NCI-H1048 (cell line): ENCODE measurements at places on chromosomes 3 and 15.

DNA sequence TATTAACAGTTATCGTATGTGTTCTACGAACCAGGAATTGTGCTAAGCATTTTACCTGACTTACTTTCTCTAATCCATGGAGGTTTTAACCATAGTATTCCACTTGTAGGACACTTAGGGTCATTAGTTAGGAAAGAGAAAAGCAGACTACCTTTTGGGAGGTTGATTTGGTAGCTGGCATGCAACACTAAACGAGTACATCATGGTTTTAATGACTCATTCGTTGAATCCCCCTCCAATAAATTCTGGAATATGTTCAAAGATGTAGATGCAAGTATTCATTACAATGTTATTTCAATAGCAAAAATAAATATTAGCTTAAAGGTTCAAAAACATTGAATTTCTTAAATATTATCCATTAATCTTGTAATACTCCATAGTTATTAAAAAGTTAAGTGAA is 162.5 kb downstream of the FMN1 start:
- DNase-seq, result no peak

DNA sequence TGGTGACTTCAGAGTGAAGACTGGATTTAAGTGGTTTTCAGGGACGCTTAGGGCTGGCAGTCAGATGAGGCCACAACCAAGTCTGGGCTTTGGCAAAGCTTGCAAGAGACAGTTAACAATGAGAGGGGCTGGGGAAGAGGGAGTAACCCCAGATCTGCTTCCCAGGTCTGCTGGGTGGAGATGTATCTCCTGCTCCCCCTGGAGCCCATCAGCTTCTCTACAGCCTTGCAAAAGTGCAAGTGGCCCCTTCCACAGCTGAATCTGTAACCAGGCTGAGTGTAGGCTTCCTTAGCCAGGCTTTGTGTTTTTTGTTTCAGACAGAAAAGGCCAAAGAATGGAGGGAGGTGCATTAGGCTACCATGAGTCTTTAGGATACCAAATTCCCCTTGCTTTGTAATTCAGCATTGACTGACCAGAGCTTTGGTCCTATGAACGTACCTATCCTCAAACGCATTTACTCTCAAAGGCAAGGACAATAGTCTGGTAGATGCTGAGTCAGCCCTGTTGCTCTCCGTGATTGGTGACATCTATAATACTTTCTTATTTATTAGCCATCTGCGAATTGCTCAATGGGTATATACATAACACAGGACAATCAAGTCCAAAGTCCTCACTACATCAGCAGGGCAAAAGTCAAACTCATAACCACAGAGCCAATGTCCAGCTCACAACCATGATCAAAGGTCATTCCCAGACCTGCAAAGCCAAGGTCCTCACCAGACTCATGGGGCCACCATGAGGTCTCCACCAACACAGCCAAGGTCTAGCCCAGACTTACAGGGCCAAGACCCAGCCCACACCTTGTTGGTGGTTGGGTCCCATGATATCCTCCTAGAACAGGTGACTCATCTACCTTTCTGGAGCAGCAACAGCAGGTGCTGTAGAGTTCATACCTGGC is 17.1 kb downstream of the CCDC13 start:
- DNase-seq, result no peak

DNA sequence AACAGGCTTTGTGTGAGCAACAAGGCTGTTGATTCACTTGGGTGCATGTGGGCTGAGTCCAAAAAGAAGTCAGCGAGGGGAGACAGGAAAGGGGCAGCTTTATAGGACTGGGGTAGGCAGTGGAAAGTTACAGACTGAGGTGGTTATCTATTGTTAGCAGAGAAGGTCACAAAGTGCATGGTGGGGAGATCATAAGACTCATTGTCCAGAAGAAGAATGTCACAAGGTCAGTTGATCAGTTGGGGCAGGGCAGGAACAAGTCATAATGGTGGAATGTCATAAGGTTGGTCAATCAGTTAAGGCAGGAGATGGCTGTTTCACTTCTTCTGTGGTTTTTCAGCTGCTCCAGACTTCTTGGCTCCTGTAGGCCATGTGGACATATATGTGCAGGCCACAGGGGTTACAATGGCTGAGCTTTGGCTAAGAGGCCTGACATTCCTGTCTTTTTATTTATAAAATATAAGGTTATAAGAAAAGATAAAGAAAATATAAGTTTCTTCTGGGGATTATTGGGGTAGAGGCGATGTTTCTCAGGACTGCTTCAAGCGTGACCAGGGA is 69.5 kb upstream of the SNTN start:
- no peak for DNase-seq

- DNase-seq, result no peak
Measured at GRCh38 chr15:89780601-89781000, 4.5 kb downstream of the MESP2 start.

DNA sequence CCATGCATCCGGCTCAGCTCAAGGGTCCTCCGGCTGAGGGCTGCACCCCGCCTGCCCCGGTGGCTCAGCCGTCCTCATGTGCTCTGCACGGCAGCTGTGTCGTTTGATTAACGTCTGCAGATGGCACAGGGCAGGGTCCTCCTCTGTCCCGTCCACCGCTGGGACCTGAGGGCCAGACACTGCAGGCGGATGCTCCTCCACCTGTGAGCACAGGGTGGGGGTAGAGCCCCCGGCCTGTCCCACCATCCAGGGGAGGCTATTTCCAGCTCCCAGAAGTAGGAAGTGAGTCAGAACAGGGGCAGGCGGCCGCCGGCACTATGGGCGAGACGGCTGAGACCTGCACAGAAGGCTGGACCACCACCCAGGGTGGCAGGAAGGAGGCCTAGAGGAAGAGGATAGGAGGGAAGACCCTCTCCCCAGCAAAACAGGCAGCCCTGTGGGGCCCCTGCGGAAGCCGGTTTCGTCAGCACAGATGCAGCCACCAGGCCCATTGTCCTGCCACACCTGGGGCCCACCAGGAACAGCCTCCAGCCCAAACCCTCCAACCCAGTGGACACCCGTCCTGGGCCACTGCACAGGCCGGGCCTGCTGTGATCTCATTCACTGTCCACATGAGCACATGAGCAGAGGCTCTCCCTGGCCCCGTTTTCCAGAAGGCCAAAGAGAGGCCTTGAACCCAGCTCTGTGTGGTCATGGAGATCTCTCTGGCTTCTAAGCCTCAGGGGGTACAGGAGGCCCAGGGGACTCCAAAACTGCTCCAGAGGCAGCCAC is 12.6 kb upstream of the PLXND1 start:
- no peak for DNase-seq

GRCh38 chr3:128497305-128498126 is 4.5 kb upstream of the GATA2 start:
- no peak for DNase-seq

DNA sequence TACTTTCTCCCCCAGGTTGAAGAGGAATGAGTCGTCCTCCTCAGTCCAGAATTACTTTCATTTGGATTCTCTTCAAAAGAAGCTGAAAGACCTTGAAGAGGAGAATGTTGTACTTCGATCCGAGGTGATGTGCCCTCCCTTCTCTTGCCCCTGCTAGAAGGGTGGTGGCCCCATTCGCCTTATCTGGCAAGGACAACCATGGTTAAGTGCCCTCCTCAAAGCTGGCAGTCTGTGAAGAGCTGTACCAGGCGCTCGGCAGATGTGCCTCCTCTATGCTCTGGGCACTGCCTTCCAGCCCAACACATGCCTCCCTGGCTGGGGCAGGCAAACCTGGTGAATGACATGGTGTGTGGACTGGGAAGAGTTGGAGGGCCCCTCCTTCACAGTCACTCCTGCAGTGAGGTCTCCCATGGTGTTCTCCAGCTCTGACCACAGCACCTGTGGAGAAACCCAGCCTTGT is 77.0 kb downstream of the CCK start:
- no peak for DNase-seq

GRCh38 chr3:105959851-105960250 is 91.0 kb upstream of the CBLB start:
- no peak for DNase-seq

DNA sequence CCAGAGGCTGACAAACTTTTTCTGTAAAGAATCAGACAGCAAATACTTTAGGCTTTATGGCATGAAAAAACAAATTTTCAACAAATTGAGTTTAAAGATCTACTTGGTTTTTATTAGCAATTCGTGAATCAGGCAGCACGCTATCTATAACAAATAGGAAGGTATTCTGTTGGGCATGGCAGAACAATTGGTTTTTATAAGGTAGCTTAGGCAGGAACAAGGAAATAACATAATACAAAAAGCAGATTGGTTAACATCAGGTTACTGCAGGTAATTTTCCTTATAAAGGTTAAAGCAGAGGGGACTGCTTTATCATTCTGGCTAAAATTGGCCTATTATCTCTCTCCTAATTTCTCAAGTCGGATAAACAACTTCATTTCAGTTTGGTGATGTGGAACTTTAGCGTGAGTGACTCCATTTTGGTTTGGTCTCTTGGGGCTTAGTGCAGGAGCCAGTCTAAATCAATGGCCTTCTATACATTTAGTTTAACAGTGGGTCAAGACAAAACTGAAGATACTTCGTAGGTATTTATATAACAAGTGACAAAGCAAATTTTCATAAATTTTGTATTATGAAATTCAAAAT is 26.8 kb downstream of the ZBTB38 start:
- DNase-seq, result no peak

GRCh38 chr15:76987896-76988860 is 6.7 kb upstream of the PSTPIP1 start:
- DNase-seq, result no peak

GRCh38 chr3:193842029-193842798 is 249.2 kb downstream of the OPA1 start:
- no peak for DNase-seq

DNA sequence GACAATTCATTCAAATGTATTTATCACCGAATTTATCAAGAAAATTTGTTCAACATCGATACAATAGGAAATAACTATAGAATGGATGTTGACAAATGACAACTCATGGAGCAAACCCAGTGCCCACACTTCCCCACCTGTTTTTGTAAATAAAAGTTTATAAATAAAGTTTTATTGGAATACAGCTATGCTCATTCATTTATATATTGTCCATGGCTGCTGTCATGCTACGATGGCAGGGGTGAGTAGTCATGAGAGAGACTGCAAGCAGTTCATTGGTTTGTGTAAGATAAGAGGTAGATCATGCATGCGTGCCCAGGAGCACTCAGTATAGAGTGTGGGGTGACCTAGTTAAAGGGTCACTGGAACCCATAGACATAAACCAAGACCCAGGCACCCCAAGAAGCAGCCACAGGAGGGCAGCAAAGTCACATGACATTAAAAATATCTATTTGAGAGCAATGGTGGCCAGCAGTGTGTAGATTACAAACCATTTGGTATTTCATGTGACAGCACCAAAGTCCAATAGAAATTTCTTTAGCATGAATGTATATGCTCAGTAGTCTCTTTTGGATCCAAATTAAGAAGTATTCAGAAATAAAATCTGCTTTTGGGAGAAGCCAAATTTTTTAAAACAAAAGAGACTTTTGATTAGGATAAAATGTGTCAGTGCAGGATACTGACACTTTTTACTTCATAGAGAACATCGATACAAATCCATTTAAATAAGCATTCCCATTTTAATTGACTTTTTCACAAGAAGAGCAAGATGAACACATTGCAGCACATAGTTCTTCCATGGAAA is 794.8 kb downstream of the MCTP2 start:
- DNase-seq, result no peak

- no peak for DNase-seq
Measured at GRCh38 chr3:86737517-86737916, 253.4 kb downstream of the VGLL3 start.

DNA sequence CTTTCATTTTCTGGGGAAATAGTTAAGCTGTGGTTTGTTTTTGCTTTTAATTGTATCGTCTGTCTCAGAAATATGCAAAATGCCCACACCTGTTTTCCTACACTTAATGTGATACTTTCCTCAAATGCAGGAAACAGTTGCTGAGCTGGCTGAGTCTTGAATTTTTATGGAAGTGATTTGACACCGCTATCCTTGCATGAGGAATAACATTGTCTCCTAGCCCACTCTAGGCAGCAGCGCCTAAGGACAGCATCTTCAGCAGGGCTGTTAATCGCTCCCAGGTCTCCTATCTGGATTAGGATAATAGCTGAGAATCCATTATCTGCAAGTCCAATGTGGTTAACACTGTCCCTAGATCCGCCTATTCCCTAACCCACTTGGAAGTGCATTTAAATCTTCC is 132.6 kb upstream of the NR2E3 start:
- no peak for DNase-seq

- DNase-seq, result no peak
Measured at GRCh38 chr3:124883766-124884473, 3.2 kb downstream of the ITGB5 start.

- DNase-seq, result no peak
Measured at GRCh38 chr15:65355988-65356353, 21.8 kb downstream of the IGDCC3 start.

- no peak for DNase-seq
Measured at GRCh38 chr15:101027273-101027901, 108.2 kb downstream of the LRRK1 start.

DNA sequence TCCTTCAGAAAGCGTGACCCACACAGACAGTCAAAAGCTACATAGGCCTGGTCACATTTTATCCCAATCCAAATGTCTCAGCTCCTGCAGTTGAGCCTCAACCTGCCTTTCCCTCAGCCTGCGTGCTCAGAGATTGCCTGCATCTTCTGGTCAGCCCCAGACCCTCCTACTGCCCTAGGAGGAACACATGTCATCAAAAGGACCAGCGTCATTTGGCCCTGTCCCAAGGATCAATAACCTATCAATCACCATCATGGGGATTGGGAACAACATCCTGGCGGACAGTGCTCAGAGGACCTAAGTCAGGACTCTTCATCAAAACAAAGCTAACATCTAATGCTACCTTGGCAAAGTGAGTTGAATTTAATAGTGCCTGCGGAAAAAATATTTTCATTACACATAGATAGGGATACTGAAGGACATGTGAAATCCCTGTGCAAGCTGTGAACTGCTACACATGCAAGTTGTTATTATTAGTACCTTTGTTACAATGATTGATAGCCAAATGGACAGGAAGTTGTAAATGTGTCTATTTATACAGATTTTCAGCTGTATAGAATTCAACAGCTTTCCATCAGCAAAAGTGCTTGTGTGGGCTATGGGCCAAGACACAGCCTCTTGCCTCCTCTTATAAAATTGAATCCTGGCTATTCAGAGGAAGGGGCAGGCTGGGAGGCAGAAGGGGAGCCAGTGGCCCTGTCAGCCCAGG is 47.7 kb downstream of the UMPS start:
- DNase-seq, result no peak

GRCh38 chr3:46484911-46485778 is 12.6 kb upstream of the RTP3 start:
- no peak for DNase-seq

DNA sequence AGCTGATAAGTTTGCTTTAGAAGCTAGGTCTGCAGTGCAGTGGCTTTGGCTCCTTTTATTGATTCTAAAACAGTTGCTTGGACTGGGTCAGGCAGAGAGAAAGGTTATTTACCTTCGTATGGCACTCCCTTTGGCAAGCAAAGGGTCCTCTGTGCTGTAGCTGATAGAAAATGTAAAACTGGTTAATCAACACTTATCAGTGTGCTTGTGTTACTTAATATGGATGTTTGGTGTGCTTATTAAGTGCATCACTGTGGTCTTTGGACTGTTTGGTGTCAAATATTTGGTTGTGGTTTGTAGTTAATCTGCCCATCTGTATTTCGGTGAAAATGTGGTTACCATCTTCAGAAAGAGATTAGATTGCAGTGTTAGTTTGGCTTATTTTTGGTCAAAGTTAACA is 16.0 kb downstream of the UBE2E2 start:
- DNase-seq, result no peak

- DNase-seq, result no peak
Measured at GRCh38 chr15:101178479-101178878, 73.4 kb downstream of the CHSY1 start.

GRCh38 chr3:109918740-109919139 is 581.4 kb upstream of the DPPA4 start:
- no peak for DNase-seq
